ENCODE measurements at places on chromosomes 16 and 17.

DNA sequence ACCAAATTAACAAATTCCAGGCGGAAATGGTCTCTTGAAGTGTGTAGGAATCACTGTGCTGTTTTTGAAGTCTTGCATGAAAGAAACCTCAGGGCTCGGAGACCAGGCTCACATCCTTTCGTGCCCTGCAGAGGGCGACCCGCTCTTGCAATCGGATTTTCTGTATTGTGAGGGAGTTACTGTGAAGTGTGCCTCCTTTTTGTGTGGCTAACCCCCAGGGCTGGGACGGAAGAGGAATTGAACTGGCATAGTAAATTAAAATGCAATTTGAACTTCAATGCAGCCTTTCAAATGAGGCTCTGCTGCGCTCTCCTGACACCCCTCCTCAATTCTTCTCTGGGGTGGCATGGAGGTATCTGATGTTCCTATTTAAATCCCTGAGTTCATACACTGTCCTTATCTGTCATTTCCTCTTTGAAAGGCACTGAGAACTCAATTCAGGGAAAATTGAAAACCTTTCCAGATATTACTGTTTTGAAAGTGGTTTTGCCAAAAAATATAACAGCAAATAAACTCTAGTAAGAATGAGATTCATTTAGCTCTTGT, 51.5 kb upstream of the MGAT5B start:
- DNase-seq = peak; percentile 17

DNA sequence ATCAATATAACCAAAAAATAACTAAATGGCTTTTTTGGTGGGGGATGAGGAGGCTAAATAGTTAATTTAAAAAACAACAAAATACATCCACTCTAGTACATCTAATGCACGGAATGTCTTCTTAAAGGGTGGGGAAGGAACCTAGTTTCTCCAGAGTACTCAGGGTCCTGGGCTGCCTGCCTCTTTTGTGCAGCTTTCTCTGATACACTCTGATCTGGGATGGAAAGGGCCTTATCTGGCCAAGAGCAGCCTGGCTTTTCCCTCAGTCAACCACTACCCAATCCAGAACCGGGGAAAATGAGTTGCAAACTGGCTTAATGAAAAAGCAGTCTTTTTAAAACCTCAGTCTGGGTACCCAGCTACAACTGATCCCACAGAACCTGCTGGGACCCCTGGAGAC, 42.9 kb downstream of the DCUN1D3 start:
- no peak for DNase-seq

DNA sequence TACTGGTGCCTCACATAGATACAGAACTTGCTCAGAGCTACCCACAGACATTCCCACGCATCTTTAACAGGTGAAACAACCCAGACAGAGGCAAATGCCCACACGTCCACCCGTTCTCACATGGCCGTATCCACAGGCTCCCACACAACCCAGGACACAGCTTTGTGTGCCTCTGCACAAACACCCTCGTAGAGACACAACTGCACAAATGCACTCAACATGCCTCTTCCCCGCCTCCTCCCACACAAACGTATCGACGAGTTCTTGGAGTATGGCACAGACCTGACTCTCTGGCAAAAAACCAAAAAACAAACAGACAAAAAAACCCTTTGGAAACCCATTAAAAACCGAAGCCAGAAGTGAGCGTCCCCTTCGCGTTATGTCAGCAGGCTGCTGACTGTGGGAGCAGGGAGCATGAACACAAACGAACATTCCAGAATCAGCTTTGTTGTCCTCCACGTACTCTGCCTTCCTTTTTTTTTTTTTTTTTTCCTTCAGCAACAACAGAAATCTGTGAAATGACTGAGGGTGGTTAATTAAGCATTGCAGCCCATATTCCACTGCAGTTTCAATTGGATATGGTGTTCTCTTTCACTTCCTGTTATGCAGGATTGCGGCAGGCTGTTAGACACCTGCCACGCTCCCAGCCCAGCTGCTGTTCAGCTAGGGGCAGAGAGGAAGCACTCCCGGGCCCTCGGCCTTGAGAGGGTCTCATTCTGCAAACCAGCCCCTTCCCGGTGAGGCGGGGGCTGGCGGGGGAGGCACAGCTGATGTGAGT, 313.7 kb downstream of the MAF start:
- DNase-seq = no peak

DNA sequence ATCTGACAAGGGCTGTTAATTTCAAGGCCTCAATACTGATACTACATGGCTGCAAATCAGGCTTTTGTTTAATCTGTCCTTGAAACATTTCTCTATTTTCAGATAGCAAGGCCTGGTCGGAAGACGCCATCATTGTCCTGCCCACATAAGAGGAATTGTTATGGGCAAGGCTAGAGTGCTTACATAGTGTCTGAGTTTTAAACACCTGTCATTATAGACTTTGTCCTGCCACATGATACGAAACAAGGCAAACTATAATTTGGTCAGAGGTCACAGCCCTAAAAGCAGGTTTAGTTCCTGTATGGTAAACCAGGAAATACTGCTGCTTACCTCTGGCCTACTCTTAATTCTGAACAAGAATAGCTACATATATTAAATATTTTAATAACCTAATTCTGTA, 104.4 kb downstream of the SSH2 start:
- DNase-seq = no peak

GRCh38 chr16:85607796-85608514, 5.2 kb upstream of the GSE1 start:
- DNase-seq = no peak
